ENCODE measurements at places on chromosomes 1 and 21. TPM values are rescaled to one million over a fixed set of nuclear protein-coding genes. Genes with fewer than 3 reads are reported as not detected.

DNA sequence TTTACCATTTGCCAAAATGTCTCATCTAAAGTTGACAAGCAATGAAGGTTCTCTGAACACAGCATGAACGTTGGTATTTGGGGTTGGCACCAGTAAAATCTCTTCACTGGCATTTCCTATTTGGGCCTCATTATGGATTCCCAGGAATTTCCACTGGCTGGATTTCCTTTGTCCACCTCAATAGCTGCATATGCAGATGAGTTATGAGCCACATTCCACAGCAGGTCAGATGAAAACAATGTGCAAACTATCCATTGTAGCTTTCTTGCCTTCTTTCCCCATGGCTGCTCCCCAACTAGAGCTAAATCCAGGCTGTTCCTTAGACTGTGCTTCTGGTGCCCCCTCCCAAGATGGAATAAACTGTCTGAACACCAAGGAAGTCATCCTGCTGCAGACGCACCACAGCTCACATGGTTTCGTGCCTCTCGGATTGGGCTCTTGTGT is 168.1 kb upstream of the FGGY start:
- DNase-seq: no peak

FOXO6 gene
- total RNA-seq: 3.7 TPM

GRCh38 chr1:8412183-8412831 is 94.4 kb downstream of the SLC45A1 start:
- no peak for DNase-seq

OLIG2 gene
- 14.7 TPM for total RNA-seq

- DNase-seq: peak; percentile 66
Observed at GRCh38 chr1:2455757-2456156, 20.3 kb upstream of the PLCH2 start.

DNA sequence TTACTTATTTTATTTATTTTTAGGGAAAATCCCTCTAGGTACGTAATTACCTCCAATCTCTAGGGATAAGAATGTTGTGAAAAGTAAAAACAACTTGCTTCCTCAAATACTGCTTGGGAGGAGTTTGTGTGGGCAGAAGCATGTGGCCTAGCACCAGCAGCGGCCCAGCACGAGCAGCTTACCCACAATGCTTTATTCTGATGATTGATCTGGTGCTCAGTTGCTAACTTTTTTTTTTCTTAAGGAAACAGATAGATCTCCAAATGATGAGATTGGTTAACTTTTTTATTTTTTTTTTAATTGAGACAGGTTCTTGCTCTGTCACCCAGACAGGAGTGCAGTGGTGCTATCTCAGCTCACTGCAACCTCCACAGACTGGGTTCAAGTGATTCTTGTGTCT is 4.2 kb downstream of the CLIC6 start:
- DNase-seq: no peak

DNA sequence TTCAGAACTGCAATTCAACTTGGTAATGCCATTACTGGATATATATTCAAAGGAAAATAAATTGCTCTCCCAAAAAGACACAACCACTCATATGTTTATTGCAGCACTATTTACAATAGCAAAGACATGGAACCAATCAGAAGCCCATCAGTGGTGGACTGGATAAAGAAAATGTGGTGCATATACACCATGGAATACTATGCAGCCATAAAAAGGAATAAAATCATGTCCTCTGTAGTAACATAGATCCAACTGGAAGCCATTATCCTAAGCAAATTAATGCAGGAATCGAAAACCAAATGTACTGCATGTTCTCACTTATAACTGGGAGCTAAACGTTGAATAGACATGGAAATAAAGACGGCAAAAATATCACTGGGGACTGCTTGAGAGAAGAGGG is 117.0 kb downstream of the MAP3K21 start:
- DNase-seq: no peak

DNA sequence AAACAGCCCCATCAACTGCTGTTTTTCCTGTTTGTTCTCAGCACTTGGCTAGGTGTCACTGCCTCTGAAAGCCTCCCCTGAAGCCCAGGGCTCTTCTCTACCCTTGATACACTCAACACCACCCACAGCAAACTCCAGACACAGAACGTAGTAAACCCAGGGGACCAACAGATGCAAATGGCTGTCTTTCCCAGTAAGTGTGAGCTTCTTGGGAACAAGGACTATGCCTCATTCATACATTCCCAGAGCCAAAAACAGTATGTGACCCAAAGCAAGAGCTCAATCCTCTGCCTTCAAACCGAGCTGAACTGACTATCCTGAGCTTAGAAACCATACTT is 4.4 kb downstream of the LBR start:
- no peak for DNase-seq

DNA sequence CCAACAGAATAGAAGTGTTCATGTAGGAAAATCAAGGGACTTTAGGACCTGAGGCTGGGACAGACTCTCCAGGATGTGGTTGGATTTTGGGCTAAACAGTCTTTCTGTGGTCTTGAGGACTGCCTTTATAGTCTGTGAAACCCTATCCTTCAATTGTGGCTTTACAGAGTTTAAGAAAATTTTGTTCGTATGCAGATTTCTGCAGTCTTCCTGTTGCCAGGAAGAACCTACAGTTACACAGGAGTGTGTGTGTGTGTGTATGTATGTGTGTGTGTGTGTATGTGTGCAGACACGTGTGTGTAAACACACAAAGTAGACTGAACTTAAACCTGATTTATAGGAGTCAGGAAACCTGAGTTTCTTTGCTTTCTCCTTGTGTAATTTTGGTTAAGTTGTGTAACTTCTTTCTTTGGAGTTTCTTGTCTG is 22.8 kb downstream of the NEK7 start:
- no peak for DNase-seq

DNA sequence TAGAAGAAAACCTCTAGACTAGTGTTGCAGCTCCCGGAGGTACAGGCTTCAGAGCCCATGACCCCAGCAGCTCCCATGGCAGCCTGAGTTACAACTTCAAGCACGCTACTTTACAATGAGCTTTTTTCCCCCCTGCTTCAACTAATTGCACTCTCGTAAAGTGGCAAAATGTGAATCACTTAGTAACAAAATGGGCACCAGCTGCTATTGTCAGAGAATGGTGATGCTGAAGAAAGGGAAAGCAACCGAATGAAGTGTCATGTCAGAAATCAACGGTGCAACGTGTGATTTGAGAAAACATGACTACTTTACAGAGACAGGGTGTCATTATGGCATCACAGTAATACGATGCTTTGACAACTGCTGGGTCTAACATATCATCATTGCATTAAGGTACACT is 40.5 kb downstream of the ESRRG start:
- no peak for DNase-seq

FHAD1 gene
- 0.41 TPM for total RNA-seq

DNA sequence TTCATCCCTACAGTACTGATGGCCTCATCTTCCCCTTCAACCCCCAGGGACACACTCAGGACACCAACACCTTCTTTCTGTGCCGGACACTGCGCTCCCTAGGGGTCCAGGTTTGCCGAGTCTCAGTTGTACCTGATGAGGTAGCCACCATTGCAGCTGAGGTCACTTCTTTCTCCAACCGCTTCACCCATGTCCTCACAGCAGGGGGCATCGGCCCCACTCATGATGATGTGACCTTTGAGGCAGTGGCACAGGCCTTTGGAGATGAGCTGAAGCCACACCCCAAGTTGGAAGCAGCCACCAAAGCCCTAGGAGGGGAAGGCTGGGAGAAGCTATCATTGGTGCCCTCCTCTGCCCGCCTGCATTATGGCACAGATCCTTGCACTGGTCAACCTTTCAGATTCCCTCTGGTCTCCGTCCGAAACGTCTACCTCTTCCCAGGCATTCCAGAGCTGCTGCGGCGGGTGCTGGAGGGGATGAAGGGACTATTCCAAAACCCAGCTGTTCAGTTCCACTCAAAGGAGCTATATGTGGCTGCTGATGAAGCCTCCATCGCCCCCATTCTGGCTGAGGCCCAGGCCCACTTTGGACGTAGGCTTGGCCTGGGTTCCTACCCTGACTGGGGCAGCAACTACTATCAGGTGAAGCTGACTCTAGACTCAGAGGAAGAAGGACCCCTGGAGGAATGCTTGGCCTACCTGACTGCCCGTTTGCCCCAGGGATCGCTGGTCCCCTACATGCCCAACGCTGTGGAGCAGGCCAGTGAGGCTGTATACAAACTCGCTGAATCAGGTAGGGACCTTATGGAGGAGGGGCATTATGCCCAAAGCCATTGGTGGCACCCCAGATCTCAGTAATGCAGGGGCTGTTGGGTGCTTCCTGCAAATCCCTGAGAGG is 5.1 kb upstream of the LENEP start:
- DNase-seq: no peak

- no peak for DNase-seq
Observed at GRCh38 chr1:221494670-221495069, 247.2 kb downstream of the DUSP10 start.

ACTL8 gene
- total RNA-seq: under 0.01 TPM

DNA sequence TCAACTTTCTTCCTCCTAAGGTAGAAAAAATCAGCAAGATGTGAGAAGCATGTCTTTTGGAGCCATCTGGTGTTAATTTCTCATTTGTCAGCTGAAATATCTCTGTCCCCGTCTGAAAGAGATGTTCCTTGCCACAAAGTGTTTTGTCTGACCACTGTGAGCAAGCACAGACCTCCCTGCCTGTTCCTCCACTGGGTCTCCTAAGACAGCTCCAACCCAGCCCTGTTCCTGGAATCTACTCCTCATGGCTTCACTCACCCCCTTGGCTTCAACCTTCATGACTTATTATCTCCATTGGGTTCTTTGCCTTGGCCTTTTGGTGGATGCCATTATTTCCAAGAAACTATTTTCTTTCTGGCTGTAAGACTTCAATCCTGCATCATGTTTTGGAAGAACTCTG is 65.7 kb upstream of the CACHD1 start:
- DNase-seq: no peak

- DNase-seq: no peak
Observed at GRCh38 chr1:11229203-11229602, 33.1 kb downstream of the MTOR start.

CTSK gene
- 6.9 TPM for total RNA-seq

- no peak for DNase-seq
Observed at GRCh38 chr21:32834916-32835235, 63.3 kb upstream of the PAXBP1 start.

DDX20 gene
- total RNA-seq: 26.1 TPM

NSUN4 gene
- total RNA-seq: 7.7 TPM

RGS5 gene
- total RNA-seq: 6.9 TPM

DNA sequence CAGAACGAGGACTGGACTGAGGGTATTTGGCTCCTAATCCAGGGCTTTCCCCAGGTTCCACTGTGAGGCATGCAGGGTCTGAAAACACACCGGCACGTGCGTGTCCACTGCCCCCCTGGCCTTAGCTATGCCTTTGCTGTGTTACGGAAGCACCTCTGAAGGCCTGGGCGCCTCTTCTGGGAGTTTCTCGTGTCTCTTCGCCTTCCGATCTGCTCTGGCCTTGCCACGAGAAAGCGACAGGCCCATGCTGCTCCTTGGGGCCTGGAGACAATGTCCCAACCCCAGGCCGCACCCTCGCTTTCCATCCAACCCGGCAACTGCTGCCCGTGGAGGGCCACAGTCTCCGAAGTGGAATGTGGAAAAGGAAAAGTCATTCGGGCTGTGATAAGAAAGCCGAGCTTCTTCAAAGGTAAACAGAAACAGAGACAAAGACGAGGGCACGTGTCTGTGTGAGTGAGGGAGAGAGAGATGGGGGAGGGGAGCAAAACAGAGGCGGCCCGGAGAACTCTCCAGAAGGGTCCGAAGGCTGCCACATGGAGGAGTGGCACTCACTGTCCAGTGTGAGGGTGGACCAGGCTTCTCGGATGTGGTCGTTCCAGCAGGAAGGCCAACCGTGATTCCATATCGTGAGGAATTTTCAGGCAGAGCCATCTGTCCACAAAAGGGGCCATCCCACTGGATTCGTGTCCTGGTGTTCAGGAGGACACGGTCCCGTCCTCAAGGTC is 3.4 kb upstream of the UMODL1 start:
- no peak for DNase-seq

GRCh38 chr1:183206538-183207122 is 20.6 kb downstream of the LAMC2 start:
- no peak for DNase-seq

CLCA1 gene
- total RNA-seq: not detected

DNA sequence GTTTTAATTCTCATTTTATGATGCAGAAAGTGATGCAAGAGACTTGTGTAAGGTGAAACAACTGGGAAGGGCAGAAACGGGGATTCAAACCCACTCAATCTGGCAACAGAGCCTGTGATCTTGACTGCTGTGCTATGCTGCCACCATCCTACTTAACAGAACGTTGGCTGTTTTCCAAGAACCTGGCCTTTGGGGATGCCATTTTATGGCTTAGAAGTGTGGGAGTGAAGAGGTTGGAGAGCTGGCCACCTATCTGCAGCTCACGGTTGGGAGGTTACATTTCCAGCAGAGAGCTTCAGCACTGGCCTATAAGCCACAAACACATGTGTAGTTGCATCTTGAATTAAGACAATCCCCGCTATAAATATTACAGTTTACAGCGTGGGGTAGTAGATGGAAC is 235.3 kb downstream of the PRDM2 start:
- DNase-seq: no peak

TBX19 gene
- total RNA-seq: 0.41 TPM

DNA sequence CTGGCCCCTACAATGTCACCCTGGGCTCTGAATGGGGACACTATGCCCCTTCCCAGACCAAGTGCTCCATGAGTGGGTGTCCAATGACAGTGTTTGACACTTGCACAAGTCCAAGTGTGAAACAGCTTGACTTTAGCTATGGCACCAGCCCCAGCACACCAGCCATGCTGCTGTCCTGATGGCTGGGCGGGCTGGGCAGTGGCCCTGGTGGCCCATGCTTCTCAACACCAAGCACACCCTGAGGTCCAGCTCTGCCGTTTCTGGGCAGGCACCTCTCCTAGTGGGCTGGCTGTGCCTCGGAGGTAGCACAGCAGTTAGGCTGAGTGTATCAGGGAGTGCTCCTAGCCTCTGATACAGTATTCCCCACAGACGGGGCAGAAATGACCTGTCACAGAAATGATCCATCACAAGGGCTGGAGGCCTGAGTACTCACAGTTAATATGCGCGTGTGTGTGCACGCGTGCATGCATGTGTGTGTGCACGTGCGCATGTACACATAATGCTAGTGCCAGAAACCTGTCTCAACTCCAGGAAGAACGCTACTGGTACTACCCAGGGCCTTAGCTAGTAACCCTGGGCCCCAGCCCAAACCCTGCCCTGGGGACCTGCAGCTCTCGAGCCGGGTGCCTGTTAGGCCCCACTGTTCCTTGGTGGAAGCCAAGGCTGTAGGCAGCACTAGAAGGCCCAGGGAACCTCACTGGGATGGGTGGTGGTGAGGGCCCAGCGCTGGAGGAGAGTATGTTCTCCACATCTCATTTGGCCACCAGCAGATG is 134.0 kb downstream of the DMRTB1 start:
- no peak for DNase-seq

KRTAP10-11 gene
- not detected for total RNA-seq

GRCh38 chr21:40757366-40757765 is 89.6 kb downstream of the DSCAM start:
- no peak for DNase-seq

FMN2 gene
- total RNA-seq: 60.7 TPM

MYOC gene
- total RNA-seq: under 0.01 TPM

SMPDL3B gene
- total RNA-seq: 0.82 TPM

LHX8 gene
- total RNA-seq: 2.4 TPM

DNA sequence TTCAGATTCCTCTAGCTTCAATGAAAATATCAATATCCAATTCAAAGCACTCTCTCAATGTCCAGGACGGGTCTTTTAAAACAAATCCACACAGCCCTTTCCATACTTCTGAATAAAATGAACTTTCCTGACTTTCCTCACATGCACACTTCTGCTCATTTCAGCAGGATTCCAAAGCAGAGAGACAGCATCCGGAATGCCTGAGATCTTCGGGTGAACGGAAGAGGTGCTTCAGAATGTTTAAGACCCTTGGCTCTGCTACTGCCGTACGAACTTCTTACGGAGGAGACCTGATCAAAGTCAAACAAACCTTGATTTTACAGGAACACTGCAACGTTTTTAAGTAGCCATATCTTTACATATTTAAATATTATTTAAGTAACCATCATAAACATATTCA is 245.7 kb downstream of the PTBP2 start:
- DNase-seq: no peak
